HCT116 (cell line): ENCODE measurements at places on chromosomes 13 and 19.
A peak's percentile ranks its signal among the peaks of the same experiment; 100 is the strongest.

DNA sequence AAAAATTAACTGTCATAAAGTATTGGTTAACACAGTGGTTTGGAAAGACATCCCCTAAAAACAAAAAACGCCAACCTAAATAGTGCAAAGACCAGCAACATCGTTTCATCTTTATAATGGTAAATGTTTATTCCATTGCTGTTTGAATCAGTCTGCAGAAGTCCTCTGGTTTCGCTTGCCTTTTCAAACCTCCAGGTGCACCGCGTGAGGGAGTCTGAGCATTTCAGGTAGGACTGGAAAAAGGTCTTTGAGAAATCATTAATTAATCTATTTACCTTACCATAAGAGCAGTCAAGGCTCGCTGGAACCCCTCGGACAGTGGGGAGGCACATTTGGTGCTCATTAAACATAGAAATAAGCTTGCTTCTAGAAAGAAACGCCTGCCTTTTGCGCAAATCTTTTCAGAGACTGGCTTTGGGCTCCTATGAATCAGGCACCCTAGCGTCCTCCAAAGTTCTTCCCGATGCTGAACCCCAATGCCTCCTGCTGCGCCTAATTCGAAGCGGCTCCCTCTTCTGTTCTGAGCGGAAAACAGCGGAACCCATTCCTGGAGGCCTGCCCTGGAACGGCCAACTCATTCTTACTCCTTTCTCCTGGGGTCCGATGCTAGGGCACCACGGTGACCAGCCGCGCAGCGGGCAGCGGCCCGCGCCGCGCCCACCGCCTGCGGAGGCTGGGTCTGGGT lies 951 bp upstream of the MTUS2 start:
- DNase-seq: no peak

GRCh38 chr19:55452749-55453346 lies 8.6 kb downstream of the ISOC2 start:
- DNase-seq: no peak

GRCh38 chr19:37413313-37414084 lies 42.6 kb downstream of the ZNF527 start:
- DNase-seq: no peak

DNA sequence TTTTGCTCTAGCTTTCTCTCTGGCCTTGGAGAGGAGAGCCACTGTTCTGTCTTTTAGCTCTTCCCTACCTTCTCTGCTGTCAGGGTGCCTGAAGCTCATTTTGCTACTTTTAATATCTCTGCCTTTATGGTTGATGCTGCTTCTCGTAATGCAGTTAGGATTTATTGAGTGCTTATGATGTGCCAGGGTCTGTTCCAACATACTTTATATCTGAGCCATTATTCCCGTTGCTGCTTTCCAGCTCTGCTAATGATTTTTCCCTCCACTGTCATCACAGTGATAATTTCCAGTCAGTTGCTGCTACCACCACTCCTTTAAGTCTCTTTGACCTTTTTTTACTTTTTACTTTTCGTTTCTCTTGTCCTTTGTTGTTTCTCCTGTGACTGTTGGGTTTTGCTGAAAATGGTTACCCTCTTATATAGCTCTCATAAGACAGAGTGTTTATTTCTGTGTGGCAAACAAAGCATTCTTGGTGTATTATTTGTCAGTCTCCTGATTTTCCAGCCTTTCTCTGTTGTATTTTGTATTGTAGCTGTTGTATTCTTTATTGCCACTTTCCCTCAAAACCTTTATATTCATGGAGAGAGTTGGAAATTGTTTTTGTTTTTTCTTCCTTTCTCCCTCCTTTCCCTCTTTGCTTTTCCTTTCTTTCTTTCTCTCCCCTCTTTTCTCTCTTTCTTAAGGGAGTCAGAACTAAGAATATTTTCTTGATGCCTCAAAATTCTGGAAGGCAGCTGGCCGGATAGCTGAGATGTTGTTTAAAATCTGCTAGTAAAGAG lies 37.4 kb downstream of the COG6 start:
- no peak for DNase-seq

GRCh38 chr13:48551329-48551728 lies 18.4 kb upstream of the RCBTB2 start:
- DNase-seq: no peak

DNA sequence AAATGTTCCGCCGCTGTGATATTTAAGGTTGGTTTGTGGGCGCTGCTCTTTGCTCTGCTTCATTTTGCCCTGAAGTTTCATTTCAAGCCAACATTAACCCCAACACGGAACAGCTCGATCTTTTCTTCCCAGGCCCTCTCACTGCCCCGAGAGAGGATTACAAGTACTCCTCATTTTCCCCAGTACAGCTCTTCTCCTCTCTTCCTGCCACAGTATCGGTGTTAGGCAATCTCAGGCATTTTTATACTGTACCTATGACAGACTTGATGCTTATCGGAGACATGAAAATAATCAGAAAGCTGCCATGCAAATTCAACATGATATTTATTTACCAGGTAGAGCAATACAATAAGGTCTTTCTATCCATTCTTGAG lies 1.3 kb upstream of the EDNRB start:
- no peak for DNase-seq

- no peak for DNase-seq
Observed at GRCh38 chr13:75425216-75426009, 56.6 kb downstream of the TBC1D4 start.

GRCh38 chr13:74868049-74868448 lies 613.9 kb downstream of the TBC1D4 start:
- DNase-seq: no peak

DNA sequence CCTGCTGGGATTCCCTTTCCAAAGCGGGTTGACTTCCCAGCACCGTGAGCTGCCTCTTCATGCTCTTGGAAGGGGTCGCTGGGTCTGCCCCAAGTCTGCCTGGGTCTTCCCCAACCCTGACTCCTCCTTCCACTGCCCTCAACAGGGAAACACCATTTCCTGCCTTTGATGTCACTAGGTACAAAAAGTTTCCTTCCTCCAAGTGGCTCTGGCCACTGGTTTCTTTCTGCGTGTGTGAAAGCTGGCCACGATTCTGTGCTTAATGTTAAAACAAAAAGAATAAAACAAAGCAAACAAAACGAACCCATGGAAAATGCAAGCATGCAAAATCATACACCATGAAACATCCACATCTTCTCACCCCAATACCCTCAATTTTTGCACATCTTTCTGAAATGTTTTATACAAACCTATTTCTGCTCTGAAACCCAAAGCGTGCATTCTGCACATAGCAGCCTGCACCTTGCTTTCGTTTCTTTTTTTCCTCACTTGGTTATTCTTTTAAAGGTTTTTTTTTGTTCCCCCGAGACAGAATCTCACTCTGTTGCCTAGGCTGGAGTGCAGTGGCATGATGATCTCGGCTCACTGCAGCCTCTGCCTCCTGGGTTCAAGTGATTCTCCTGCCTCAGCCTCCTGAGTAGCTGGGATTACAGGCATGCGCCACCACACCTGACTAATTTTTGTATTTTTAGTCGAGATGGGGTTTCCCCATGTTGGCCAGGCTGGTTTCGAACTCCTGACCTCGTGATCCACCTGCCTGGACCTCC lies 12.5 kb upstream of the TNFSF9 start:
- DNase-seq: no peak

DNA sequence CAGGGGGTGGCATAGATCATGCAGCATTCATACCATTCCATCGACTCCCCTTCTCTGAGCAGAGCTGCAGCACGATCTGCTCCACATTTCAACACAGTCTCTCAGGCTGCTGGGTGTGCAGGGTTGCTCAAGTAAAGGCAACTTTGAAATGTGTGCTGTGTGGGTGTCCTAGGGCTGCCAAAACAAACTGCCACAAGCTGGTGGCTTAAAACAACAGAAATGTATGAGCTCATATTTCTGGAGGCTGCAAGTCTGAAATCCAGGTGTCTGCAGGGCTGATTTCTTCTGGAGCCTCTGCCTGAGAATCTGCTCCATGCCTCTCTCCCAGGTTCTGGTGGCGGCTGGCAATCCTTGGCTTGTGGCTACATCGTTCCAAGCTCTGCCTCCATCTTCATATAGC lies 63.7 kb upstream of the WDFY2 start:
- no peak for DNase-seq

GRCh38 chr19:1167687-1168571 lies 6.1 kb downstream of the SBNO2 start:
- DNase-seq: no peak

GRCh38 chr19:35346193-35347052 lies 1.3 kb upstream of the FFAR1 start:
- DNase-seq: no peak

DNA sequence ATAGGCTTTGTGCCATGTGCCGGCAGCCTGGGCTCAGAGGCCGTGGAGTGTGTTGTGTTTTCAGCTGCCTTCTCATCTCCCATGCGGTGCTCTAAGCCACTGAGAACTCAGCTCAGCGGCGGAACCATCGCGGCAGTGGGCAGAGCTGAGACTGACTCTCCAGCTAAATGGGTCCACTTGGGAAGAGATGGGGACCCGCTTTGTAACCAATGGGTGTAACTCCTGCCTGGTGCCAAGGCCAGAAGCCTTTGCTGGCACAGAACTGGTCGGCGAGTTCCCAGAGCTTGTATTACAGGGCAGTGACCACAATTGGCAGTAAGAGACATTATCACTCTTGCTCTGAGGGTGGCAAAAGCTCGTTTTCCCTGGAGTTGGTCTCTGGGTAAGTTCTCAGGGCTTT lies 183.0 kb downstream of the STK24 start:
- no peak for DNase-seq

GRCh38 chr19:55231391-55232285 lies 3.1 kb upstream of the TMEM86B start:
- DNase-seq: no peak

- DNase-seq: no peak
Observed at GRCh38 chr19:32626969-32627368, 46.0 kb downstream of the PDCD5 start.

DNA sequence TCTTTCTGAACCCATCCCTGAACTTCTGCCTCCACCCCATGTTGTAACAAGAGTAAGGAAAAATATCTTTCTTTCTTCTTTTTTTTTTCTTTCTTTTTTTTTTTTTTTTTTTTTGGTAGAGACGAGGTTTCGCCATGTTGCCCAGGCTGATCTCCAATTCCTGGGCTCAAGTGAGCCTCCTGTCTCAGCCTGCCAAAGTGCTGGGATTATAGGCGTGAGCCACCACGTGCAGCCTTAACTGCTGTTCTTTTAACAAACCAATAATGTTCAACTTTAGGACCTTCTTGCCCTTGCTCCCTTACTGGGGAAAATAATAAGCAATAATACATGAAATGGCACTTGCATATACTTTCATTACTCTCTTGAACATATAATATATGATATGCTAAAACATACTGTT lies 19.6 kb downstream of the GPR183 start:
- DNase-seq: no peak

DNA sequence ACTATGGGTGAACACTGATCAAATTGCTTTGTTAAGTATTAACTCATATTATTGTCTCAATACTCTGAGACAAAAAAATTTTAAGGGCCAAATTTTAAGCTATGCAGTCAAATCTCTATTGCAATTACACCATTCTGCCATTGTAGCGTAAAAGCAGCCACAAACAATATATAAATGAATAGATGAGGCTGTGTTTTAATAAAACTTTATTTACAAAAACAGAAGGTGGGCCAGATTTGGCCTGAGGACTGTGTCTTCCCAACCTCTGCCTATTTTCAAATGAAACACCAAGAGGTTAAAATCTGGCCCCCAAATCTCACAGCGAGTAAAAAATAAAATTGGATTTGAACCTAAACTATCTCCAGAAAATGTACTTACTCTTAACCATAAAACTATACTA lies 51.7 kb downstream of the MBD3L2B start:
- DNase-seq: no peak

DNA sequence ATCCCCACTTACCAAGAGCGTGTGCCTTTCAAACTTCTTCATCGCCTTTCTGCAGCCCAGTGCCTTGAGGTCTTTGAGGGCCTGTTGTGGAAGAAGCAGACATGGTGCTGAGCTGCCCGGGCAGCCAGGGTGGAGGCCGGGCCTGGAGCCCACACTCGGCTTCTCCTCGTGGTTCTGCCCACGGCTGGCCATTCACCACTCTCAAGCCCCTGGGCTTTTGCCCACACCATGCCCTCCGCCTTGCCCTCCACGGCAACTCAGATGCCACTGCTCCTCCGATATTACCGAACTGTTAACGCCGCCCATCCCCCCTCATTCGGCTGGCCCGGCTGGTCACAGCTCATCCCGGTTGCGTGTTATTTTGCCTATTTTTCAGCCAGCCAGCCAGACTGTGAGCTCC lies 5.3 kb downstream of the IL4I1 start:
- no peak for DNase-seq

GRCh38 chr19:3107658-3108057 lies 13.5 kb downstream of the GNA11 start:
- no peak for DNase-seq

DNA sequence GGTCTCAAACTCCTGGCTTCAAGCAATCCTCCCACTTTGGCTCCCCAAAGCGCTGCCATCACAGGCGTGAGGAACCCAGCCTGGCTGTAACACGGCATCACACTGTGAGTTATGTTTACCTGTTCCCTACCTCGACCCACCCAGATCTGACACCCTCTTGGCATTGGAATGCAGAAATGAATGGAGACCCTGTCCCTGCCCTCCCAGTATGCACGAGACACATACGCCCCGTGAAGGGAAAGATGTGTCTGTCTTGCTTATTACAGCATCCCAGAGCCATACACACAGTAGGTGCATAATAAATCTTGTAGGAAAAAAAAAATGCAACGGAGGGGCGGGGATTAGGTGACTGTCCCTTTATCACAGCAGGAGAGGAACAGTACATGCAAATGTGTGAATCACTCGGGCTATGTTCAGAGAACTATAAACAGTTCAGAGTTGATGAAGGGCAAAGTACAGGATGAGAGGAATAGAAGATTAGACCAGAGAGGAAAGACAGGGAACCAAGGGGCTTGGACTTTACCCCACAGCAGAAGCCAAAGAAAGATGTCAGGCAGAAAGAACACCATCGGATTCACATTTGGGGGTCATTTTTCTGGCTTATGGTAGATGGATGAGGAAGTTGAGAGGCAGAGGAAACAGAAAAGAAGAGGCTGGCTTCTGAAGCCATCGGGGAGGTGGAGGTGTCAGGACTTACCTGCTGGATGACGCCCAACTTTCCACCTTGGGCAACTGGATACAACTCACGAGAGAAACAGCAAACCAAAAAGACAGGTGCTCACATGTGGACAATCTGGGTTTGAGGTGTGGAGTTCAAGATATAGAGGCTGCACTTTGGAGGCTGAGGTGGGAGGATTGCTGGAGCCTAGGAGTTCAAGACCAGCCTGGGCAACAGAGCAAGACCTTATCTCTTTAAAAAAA lies 94.3 kb downstream of the INSR start:
- DNase-seq: peak; percentile 50

DNA sequence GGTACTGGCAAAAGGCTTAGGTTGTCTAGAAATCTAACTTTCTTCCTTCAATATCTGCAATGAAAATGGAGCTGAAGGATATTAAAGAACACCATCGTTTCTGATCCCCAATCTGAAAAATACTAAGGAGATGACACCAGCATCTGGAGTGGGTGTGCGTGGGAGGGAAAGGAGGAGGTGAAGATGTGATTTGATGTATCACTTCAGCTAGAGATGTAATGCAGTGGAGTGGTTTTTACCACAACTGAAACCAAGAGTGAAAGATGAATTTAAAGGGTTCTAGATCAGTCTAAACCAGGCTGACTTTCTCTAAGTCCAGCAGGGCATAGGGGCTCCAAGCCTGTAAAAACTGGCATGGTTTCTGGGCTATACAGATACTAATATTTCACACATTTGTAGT lies 148.4 kb downstream of the AKAP11 start:
- no peak for DNase-seq

- no peak for DNase-seq
Observed at GRCh38 chr13:27637289-27637626, 15.6 kb downstream of the POLR1D start.
